Cerebellar nuclear complex (tissue), 1 donor: ENCODE measurements at places on chromosomes 1 and 21.
A peak's percentile ranks its signal among the peaks of the same experiment; 100 is the strongest.

DNA sequence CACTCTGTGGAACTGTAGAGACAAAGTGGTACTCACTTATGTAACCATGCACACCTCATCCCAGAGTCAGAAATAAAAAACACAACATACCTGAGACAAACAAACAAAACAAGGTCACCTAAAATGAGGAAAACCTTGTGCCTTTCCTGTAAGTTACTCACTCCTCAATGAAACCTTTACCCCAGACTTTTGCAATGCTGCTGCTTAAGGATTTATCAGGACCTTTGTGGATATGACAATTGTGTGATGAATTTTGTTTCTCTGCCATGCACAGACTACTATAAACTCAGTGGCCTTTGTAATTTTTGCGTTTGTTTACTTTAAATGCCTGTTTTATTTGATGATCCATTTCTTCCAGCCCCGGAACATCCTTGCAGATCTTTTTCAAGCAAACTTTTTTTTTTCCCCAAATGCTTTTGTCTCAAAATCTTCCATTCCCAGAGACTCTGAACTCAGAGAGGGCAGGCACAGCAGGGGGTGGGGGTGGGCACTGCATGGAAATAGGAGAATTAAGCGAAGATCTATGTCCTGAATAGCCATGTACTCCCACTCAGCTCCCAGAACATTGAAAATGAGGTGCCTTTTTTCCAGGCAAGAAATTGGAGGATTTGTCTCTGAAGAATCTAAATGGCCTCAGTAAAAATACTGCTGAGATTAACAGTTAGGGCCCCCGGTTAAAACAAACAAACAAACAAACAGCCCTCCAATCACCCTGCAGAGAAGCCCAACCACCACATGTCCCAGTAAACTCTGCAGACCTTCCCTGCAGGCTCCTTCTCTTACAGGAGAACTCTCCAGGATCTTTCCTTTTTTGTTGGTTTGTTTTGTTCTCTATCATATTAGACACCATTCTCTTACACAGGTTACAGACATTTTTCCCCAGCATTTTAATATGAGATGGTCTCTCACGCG lies 22.6 kb upstream of the SIM2 start:
- DNase-seq = no peak

DNA sequence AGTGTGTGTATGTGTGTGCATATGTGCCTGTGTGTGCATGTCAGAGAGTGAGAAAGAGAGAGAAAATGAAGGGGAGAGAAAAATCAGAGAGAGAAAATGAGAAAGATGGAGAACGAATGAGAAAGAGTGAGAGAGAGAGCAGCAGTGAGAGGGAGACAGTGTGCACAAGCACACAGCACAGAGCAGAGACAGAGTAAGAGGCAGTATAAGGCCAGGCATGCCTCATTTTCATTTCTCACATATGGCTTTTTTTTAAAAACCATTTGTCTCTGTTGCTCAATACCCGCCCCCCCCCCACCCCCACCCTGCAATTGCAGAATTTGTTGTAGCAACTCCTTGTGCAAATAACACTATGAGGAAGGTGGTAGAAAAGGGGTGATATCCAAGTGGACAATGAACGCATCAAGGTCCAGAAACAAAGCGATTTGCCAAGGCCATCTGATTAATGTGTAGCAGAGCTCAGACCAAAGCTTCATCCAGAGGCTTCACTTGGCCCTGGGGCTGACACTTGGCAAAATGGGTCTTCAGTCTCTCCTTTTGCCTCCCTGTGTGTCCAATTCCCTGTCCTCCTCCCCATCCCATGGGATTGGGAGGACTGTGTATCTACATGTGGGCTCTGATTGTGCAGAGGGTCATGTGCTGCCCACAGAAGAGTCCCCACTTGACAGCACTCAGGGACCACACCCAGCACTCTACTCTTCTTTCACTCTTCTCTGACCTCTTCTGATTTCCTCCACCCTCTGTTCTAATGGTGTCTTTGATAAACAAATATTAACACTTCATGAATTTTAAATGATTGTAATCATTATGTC lies 38.9 kb upstream of the HSD3B1 start:
- no peak for DNase-seq

GRCh38 chr1:3271866-3272265 lies 182.6 kb upstream of the ARHGEF16 start:
- no peak for DNase-seq

- no peak for DNase-seq
Observed at GRCh38 chr1:183363972-183364371, 54.2 kb downstream of the NMNAT2 start.

GRCh38 chr1:21280011-21280471 lies 10.2 kb downstream of the ECE1 start:
- DNase-seq = no peak

DNA sequence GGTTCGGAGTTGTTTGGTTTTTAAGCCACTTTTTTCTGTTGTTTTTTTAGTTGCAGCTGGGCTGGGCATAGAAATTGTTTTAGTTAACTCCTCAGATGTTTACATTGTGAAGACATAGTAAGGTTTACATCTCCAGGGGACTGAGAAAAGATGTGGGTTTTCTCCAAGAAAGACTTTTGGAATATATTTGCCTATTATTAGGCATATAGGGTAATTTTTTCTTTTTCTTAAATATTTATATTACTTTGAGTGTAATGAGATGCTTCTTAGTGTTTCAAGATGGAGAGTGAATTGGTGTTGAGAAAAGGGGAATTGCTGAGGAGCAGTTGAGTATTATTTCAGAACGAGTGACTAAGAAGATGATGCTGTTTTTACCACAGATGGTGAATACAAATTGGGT lies 26.6 kb upstream of the PIGK start:
- no peak for DNase-seq

DNA sequence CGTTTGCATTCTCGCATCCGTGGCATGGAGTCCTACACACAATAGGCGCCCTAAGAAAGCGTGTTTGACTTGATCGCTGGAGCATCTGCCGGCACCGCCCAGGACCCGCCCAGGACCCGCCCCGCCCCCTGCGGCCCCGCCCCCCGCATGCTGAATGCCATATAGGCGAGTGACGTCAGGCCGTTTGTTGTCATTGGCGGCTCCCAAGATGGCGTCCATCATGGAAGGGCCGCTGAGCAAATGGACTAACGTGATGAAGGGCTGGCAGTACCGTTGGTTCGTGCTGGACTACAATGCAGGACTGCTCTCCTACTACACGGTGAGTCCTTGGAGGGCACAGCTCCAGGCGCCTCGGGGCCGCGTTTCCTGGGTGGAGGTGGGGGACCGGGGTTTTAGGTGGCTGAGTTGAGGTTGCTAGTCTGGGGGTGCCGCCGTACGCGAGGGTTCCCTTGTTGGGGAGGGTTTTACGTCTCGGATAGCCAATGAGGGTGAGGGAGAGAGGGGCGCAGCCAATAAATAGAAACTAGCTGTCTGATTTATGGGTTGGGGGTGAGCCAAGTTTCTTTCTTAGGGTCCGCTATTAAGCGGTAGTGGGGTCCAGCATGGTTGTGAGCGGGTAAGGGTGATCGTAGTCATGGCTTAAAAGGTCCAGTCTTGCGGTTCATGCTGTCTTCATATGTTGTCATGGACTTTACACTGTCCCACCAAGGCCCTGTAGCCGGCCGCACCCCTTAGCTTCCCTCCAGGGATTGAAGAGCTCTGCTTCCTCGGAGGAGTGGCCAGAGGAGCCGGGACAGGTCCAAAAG lies at the start of gene OSBPL9:
Gene OSBPL9 (plus strand): TSS at position 190 of the 806 bp plus-strand sequence. CDS start 19 bp downstream, at position 209.
- peak; percentile 44 for DNase-seq

DNA sequence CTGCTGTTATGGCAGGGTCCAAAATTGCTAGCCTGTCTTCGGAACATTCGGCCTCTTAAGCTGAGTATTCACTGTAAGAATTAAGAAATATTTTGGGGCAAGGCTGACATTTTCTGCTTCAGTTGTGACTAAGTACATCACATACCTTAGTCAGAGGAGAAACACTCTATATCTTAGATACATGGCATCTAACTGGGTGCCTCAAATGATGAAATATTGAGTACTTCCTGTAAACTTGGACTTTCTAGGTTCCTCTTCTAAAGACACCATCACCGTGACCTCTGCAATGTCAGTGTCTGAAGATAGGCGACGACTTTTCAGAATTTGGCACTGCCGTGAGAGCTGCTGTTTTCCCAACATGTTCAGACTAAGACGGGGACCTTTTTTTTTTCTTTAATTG lies 65.6 kb downstream of the PCBP3 start:
- no peak for DNase-seq

DNA sequence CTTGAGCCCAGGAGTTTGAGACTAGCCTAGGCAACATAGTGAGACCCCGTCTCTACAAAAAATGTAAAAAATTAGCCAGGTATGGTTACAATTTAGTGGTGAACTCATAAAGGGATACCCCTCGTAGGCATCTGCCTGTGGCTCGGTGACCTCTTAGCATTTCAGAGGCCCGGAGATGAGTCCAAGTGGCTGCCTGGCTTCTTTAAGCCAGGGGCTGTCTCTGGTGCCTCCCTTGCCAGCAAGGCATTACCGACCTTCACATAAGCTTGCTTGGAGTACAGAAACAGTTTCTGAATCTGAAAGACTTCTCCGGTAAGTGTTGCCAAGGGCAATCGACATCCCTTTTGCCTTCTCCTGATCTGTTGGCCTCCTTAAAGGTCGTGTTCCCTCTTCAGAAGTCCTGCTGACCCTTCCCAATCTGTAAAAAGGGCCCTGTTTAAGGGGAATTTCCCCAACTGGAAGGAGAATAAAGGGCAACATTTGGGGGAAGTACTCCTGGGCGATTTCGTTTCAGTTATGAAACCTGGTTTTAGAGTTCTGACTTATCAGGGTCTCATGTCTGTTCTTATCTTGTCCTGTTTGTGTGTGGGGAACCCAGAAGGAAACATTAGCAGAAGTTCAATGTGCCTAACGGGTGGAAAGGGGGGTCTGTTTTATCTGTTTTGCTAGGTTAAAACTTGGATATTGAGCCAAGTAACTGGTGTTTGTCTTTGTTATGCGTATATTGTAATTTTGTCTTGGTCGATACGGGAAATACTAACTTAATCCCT lies 32.9 kb downstream of the KIFAP3 start:
- DNase-seq = no peak

DNA sequence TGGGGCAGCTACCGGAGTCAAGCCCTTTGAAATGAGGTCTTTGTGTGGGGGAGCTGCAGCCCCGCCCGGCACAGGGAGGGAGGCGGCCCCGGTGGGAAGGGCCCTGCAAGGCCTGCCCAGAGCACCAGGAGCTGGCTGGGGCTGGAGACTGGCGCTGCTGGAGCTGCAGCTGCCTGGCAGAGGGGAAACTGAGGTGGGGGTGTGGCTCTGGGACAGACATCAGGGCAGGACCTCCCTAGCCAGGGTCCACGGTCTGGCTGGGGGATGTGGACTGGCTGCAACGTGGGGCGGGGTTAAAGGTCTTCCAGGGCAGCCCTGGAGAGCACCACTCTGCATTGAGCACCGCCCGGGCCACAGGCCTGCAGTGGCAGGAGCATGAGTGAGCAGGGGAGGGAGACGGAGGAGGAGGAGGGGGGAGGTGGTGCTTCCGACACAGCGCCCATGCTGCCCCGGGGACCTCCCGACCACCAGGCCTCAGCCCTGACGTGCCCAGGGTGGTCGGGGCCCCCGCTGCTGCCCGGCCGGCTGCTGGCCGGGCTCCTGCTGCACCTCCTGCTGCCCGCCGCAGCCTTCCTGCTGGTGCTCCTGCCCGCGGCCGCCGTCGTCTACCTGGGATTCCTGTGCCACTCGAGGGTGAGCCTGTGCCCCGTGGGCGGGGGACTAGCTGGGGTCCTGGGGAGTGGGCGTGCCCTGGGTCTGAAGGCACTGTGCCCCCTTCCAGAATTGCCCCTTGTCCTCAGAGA lies 4.8 kb upstream of the ANKRD65 start:
- no peak for DNase-seq

- no peak for DNase-seq
Observed at GRCh38 chr21:45971616-45972352, 9.8 kb upstream of the COL6A1 start.

DNA sequence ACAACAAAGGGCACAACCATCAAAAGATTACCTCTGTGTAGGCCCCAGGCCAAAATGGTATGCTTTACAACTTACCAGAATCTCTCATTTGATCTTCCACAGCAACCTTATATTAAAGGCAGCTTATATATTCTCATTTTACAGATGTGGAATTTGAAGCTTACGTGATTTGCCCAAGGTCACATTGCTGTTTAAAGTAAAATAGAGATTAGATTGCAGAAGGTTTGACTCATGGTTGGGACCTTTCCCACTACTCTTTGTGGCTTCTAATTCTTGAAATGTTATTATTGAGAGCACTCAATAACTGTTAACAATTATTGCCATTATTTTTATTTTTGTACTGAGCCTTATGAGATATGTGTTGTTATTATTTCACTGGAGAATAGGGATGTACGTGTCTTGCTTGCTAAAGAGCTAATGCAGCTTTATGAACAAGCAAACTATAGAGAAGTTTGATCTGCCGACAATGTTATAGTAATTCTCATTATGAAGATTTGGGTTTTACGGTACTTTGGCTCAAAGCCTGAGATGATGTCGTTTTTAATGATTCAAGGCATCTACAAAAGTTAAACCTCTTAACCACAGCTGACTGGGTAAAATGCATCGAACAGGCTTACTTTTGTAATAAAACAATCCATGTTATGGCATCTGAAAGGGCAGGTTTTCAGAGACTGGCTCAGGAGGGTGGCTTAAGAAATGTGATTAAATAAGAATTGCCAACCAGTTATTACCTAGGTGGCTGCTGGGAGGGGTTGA lies 43.3 kb upstream of the TSNAX start:
- no peak for DNase-seq

GRCh38 chr1:3221112-3222041 lies 152.4 kb downstream of the PRDM16 start:
- DNase-seq = no peak

GRCh38 chr1:21913258-21913657 lies 23.9 kb downstream of the HSPG2 start:
- no peak for DNase-seq

DNA sequence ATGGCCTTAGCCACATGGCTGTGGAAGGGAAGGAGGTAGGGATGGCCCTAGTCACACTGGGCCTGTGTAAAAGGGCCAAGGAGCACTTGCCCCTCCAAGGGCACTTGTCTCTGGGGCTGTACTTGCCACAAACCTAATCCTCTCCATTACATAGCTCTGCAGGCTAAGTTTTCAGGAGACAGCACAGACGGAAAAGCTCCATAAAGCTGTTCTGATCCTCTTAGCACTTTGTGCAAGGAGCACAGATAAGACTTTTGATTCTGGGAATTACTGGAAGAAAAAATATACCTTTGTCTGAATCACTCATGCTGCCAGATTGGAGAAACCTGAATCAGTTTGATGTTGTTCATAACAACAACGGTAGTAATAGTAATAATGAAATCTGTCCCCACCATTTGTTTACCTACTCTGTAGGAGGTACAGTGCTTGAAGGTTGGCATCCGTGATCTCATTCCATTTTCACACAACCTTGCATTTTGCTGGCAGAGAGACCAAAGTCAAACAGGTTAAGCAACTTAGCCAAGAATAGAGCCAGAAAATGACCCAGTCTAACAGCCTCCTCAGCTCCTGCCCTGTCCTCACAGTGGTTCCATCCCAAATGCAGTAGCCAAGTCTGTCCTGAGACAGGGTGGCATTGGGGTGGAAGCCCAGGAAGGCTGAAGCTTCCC lies 207.1 kb downstream of the ROR1 start:
- no peak for DNase-seq

GRCh38 chr1:201127755-201128455 lies 921 bp upstream of the ASCL5 start:
- no peak for DNase-seq
